ENCODE measurements at places on chromosomes 11 and 22.

DNA sequence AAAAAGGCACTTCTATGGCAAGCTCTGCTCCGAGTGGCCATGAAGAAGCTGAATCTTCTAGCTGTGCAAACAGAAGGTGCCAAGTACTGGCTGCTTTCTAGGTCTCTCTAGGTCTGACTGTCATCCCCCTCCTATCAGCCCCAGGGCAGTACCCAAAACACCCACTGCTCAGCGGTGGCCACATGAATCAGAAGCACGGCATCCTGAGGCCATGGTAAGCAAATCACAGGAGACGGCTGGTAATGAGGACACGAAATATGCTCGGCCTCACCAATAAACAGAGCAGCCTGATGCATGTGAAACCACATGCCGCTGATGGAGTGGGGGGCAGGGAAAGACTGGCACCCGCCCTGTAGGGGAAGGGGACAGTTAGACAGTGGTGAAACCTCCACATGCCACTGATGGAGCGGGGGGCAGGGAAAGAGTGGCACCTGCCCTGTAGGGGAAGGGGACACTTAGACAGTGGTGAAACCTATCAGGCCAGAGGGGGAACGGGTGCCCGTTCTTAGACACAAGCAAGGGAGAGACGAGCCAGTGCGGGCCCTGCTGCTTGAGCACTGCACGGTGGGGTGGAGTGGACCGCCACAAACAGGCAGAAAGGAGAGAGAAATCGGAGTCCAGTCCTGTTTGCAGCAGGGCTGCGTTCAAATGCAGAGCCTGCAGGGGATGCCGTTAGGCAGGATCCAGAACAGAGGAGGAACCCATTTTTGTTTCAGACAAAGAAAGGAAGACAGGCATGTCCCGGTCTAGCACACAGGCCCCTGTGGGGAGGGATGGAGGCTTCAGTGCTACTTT lies 29.9 kb upstream of the MOB2 start:
- no peak for DNase-seq

- DNase-seq = no peak
Measured at GRCh38 chr11:86150847-86151173, 81.9 kb upstream of the PICALM start.

DNA sequence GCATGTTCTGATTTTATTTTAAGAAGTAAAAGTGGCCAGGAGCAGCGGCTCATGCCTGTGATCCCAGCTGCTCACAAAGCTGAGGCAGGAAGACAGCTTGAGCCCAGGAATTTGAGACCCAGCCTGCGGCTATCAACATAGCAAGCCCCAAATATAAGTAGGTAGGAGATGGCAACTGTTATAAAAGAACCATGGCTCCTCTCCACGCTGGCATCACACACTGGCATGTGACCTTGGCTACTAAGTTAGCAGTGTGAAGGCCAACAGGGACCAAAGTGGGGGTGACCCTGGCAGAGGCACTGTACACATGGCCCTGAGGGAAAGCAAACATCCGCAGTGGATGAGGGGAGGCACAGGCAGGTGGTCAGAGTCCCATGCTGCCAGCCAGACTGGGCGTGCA lies 33.0 kb downstream of the TPST2 start:
- DNase-seq = no peak

GRCh38 chr11:47415949-47416472 lies 7.6 kb downstream of the SLC39A13 start:
- peak; percentile 82 for DNase-seq

- no peak for DNase-seq
Measured at GRCh38 chr22:28930357-28931007, 47.1 kb downstream of the ZNRF3 start.

- no peak for DNase-seq
Measured at GRCh38 chr11:36459046-36459445, 51.0 kb downstream of the TRAF6 start.

GRCh38 chr11:69599502-69599901 lies 41.5 kb upstream of the CCND1 start:
- DNase-seq = peak; percentile 91

GRCh38 chr22:38866399-38867123 lies 5.5 kb downstream of the CBX6 start:
- no peak for DNase-seq

- DNase-seq = no peak
Measured at GRCh38 chr22:49040111-49040510, 787.6 kb downstream of the BRD1 start.

DNA sequence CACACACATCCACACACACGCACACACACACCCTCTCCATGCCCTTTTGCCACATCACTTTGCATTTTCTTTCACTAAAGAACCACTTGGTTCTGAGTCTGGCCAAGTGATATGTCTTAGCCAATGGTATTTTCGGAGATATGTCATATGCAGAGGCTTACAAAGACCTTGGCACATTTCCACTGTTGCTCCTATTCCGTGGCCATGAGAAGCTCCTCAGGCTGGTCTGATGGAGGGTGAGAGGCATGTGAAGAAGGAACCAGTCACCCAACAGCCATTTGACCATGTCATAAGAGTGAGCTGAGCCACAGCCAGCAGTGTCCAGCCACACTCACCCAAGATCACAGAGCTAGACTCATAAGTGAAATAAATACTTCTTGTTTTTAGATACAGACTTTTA lies 212.6 kb upstream of the NAV2 start:
- DNase-seq = no peak

GRCh38 chr11:113991170-113991569 lies 16.3 kb downstream of the HTR3A start:
- no peak for DNase-seq

DNA sequence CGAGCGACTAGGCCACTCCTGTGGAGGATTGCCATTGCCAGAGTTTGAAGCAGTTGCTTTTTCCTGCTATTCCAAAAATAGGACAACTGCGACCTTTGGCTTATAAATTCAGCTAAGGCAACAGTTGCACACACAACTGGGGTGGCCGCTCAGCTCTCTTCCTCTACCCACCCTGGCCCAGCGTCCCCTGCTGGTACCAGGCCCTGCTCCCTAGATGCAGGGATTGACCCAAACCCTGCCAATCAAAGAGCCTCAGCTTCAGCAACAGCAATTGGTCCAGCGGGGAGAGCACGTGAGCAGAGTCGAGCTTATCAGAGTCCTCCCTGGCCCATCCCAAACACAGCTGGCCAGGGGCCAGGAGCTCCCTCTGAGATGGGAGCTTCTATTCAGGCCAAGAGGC lies 22.0 kb upstream of the CABP2 start:
- no peak for DNase-seq

DNA sequence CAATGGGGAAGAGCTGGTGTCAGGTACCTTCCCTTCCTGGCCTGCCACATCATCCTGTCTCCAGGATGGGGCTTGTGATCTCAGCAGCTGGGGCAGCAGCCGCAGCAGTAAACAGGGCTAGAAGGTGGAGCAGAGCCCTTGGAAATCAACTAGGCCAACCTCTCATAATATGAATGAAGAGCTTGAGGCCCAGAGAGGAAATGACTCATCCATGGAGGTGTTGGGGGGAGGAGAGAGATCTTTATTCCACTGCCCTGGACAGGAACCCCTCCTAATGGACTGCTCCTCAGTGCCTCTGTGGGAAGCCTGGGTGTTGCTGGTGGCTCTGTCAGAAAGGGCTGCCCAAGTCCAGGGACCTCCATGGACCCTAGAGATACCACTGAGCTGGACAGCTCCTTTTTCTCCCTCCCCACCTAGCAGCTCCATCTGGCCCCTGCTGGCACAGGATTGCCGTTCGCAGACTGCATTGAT lies 111.8 kb downstream of the OSBP2 start:
- peak; percentile 58 for DNase-seq

DNA sequence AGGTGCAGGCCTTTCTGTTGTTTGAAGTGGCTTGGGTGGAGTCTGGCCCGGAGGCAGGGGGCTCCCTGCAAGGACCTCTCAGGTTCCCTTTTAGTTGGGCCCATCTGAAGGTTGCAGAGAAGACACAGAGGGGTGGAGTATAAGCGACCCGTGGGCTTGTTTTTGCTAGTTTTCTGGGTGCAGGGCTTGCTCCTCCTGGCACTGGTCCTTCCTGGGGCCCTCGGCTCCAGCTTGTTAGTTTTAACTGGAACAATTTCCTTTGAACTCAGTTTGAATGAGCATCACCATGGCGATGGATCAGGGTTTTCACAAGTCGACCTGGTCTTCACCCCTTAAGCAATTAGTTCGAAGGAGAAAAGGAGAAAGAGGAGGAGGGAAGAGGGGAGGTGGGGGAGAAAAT lies 28.5 kb upstream of the OAF start:
- DNase-seq = no peak

DNA sequence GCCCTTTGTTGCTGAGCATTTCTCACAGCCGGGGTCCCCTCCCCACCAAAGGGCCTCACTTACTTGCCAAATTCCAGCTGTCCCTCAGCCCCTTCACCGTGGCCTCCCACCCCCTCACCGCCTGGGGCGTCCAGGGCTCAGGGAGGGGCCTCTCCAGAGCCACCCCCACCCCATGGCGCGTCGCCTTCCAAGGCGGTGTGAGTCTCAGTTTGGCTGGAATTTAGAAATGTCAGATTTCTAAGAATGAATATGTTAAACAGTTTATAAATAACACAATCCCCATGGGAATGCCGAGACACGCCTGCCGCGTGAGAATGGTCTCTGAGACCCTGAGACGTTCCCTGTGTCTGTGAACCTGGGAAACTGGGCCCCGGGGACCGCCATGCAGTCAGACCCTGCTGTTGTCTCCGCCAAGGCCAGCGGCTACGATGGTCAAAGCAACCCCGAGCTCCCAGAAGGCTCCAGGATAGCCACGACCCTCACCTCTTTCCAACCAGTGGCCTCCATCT lies 28.9 kb downstream of the CELSR1 start:
- DNase-seq = no peak

- peak; percentile 2 for DNase-seq
Measured at GRCh38 chr11:121318848-121319834, 26.6 kb downstream of the SC5D start.

DNA sequence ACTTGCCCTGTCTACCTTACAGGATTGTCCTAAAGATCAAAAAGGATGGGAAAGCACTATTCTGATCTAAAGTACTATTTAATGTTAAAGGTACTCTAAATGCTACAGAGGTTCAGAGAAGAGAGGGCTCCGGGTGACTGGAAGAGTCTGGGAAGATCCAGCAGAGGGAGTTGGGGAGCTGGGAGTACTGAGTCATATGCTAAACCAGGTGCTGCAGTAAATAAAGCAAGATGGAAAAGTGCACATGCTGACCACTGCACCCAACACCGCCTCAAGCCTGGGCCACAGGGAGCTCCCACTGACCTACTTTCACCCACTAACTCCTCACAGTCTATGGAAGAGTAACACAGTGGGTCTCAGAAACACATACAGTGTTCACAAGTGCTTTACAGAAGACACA lies 49.3 kb downstream of the WT1 start:
- DNase-seq = peak; percentile 19

- no peak for DNase-seq
Measured at GRCh38 chr22:31603081-31603525, 58.9 kb downstream of the PISD start.

- no peak for DNase-seq
Measured at GRCh38 chr11:74162681-74163467, 7.9 kb downstream of the C2CD3 start.

DNA sequence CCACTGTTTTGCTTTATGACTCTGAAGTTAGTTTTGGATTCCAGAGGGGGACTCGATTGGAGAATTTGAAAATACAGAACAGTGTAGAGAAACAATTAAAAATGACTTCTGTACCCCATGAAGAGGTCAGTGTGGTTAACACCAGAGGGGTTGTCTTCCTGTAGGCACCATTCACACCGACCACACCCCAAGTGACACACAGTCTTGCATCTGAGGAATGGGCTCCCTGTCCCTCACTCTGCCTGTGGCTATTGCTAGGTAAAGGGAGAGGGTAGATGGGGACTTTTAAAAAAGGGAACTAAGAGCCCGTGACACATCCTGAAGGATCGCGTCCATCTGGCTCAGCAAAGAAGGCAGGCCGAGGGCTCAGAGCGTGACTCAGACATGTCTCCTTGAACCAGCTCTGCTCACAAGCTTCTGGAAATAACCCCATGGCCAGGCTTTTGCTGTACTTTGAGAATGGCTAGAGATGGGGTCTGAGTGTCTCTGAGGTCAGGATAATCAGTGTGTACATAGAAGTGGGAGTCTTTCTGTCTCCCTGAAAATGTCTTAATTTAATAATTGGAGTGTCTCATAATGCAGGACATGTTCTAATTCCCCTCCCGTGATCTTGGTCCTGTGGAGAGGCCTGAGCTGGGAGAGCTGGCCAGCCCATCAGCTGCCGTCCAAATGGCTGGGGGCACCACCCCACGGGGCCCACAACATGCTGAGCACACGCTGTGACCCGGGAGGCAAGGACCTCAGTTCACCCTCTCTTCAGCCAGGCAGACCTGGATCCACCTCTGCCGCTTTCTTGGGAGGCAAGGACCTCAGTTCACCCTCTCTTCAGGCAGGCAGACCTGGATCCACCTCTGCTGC lies 39.3 kb downstream of the SGSM1 start:
- DNase-seq = no peak

DNA sequence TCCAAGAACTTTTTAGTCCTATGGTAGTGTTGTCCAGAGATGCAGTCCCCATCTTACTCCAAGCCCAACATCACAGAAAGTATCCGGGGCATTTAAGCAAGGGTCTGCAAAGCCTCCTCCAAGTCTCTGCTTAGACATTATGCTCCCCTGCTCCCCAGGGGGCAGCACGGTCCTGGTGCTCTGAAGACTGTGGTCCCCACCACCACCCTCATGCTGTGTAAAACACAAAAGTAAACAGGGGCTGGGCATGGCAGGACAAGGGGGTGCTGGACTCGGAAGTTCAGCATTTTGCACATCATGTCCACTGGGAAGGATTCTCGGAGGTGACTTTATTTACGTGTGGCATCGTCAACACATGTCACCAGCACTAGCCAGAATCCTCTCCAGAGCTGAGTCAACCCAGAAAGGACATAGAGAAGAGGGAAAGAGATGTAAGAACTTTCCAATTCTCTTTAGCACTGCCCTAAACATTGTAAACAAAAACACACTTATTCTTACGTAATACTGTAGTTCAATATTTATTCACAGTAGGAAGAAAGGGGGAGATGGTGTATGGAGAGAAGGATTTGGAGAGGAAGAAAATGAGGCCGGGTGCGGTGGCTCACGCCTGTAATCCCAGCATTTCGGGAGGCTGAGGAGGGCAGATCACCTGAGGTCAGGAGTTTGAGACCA lies 37.7 kb downstream of the TCIRG1 start:
- no peak for DNase-seq

DNA sequence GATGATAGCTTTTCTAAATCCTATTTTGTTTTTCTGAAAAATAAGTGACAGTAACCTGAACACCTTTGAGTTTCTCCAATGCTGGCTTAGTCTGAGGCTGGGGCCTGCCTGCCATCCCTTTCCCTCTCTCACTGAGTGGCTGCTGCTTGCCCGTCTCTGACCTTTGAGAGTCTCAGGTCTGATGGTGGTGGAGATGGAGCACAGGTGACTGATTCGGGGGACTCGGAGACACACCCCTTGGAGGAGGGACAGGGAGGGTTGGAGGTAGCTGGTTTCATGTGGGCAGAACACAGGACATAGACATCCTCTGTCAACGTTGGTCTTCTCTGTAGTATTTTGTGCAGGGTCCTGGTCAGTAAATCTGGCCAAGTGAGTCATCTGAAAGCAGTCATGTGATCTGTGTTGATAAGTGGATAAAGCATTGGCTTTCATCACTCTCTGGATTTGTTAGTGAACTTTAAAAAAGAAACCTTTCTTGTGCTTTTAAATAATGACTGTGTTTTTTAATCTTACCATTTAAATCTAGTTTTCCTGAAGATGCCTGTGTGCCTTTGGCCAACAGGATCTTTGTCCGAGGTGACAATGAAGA lies 47.1 kb upstream of the CLDN5 start:
- no peak for DNase-seq

GRCh38 chr11:69088676-69089146 lies 40.0 kb downstream of the TPCN2 start:
- DNase-seq = peak; percentile 86

Measured in PC-9 (cell line).